ENCODE measurements at places on chromosomes 2 and 18. TPM values are rescaled to one million over a fixed set of nuclear protein-coding genes. Genes with fewer than 3 reads are reported as not detected.
A peak's percentile ranks its signal among the peaks of the same experiment; 100 is the strongest.

The SNORC gene
- 0.35 TPM for polyA plus RNA-seq

The EVX2 gene
- polyA plus RNA-seq: not detected

The OTOS gene
- polyA plus RNA-seq: not detected

The CTAGE1 gene
- polyA plus RNA-seq: not detected

The TSPYL6 gene
- polyA plus RNA-seq: not detected

The SP140L gene
- polyA plus RNA-seq: 22.4 TPM

GRCh38 chr18:35042389-35043071, 1.3 kb downstream of the MAPRE2 start:
- DNase-seq: no peak

DNA sequence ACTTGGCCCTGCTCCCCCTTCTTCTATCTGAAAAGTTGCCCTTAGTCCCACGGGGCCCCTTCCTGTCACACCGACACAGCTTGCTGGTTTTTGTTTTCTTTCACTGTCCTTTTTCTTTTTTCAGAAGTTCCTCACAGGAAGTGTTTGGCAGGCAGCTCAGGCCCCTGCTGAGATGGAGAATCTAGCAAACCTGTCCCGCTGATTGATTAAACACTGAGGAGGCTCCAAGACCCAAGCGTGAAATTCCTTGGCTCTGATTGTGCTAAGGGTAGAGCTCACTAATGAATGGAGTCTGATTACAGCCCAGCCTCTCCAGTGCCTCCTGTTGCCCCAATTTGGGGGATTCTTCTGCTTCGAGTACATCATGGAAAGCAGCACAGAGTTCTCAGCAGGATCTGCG, 365.9 kb upstream of the MEX3C start:
- no peak for DNase-seq

- no peak for DNase-seq
These were observed 55.9 kb downstream of the KCTD18 start for GRCh38 chr2:200453853-200454534.

DNA sequence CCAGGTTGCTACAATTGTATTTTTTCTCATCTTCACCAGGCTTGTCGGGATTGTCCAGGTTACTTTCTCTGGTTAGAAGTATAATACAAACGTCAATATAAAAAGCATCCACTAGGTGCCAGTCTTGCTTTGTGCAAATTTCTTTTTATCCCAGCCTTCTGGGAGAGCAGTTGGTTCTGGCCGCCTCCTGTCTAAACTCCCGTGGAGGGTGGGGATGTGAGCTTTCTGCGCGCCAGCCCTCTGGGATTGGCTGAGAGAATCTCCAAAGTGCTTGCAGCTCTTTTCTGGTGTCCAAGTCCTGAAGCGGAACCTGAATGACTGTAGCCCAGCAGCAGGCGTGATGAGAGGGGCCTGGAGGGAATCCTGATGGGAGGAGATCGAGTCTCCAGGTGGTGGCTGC, 22.4 kb upstream of the TOGARAM2 start:
- DNase-seq: peak; percentile 50

- DNase-seq: no peak
These were observed 117.7 kb downstream of the ZEB2 start for GRCh38 chr2:144402251-144402650.

- no peak for DNase-seq
These were observed 46.4 kb upstream of the REEP1 start for GRCh38 chr2:86383844-86384243.

DNA sequence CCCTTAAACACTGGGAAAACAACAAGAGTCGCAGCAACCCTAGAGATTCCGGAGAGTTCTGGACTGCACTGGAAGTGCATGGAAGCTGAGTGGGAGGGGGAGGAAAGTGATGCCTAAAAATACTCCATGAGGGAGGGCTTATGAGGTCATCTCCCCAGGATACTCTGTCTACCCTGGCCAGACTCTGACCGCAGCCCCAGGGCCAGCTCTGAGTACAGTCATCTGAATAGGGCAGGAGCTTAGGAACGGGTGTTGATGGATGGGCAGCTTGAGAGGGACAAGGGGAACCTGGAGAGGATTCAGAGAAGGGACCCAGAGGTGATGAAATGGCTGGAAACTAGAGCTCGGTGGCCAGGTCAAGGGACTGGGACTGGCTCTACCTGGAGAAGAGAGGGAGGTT, 79.3 kb upstream of the IGFBP5 start:
- peak; percentile 51 for DNase-seq

GRCh38 chr2:111946294-111947114, 48.1 kb downstream of the MERTK start:
- DNase-seq: peak; percentile 79

DNA sequence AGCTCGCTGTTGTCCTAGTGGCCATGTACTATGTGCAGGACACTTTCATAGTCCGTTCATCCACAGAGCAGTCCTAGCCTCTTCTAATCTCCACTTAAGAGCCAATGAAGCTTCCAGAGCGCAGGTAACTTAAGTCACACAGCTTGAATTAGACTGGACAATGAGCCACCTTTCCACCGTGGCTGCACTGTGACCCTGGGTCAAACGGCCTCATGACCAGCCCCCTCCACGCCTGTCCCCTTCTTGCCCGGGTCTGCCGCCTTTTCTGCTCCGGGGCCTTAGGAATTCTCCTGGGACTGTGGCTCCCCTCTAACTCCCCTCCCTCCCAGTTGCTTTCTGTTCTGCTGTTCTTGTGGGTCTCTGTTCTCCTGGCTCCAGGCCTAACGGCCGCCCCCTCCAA, 8.4 kb upstream of the PRKCE start:
- DNase-seq: no peak

- DNase-seq: no peak
These were observed 428 bp upstream of the MAP3K20 start for GRCh38 chr2:173075056-173075780.

- DNase-seq: no peak
These were observed 37.5 kb downstream of the TCF4 start for GRCh38 chr18:55550471-55550870.

GRCh38 chr2:143903172-143903856, 616.6 kb downstream of the ZEB2 start:
- DNase-seq: no peak

- DNase-seq: no peak
These were observed 5.7 kb upstream of the DSC3 start for GRCh38 chr18:31048216-31048615.

DNA sequence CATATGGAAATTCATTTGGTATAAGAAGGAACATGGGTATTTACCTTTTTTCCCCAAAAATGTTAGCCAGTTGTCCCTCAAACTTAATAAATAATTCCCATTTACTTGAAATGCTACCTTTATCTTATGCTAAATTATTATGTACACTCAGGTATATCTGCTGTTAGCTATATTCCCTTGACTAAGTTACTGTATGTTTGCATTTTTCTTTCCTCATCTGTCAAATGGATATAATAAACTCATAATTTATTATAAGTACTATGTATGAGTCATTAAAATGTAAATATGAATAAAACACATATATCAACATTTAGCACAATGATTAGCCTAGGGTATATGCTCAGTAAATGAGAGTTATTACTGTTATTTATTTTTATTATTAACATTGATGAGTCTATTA, 117.4 kb downstream of the PMS1 start:
- DNase-seq: no peak

- DNase-seq: no peak
These were observed 244.5 kb downstream of the TCF4 start for GRCh38 chr18:55343396-55344073.

All from adrenal gland (tissue), 19 donors.